ENCODE measurements at places on chromosomes 1 and 21.

- DNase-seq = no peak
These were observed 14.4 kb upstream of the FCRL5 start for GRCh38 chr1:157566484-157567300.

- peak; percentile 88 for DNase-seq
These were observed 26.5 kb upstream of the SLC35A3 start for GRCh38 chr1:99943223-99943794.

GRCh38 chr1:171061425-171062143, 29.1 kb upstream of the FMO3 start:
- no peak for DNase-seq

GRCh38 chr1:178232949-178233348, 139.0 kb downstream of the RASAL2 start:
- DNase-seq = no peak

DNA sequence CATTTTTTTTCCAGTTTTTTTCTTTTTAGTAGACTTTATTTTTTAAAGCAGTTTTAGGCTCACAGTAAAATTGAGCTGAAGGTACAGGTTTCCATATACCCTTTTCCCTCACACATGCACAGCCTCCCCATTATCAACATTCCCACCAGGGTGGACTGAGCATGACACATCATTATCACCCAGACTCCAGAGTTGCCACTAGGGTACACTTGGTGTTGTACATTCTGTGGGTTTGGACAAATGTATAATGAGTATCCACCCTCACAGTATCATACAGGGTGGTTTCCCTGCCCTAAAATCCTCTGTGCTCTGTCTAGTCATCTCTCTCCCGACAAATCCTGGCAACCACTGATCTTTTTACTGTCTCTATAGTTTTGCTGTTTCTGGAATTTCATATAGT, 3.0 kb upstream of the AIM2 start:
- DNase-seq = no peak

GRCh38 chr1:48495166-48495565, 23.2 kb upstream of the SPATA6 start:
- DNase-seq = no peak

DNA sequence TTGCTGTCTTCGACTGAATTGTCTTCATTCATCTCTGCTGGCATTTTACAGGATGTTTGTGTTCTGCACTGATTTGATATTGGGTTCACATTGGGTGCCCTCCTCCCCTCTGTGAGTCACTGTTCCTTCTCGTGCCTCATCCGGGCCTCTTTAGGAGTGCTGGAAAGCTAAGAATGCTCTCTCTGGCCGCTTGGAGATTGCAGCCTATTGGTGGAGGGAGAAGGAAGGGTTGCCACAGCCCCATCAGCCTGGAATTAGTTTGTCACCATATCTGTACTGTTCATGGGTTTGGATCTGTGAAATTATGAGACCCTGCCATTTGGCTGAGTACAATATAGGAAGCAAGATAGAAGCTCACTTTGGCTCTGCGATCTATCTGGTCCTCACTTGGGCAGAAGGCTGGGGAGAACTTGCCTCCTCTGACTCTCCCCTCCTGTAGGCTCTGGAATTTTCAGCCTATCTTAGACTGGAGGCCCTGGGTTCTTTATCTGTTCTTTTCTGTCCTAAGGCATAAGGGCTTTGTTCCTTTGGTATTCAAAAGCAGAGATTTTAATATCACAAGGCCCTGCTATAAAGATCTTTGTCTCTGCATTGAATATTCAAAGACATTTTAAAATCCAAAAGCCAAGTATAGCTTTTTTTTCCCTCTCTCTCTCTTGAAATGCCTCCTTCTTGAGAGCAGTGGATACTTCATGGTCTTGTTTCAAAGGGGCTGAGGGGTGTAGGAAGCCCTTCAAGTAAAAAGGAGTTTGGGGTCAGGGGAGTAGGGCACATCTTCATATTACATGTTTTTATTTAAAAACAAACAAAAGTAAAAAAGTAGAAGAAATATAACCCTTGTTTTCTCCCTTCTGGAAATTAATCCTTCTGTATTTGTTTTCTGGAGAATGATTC, 347.9 kb downstream of the ZP4 start:
- DNase-seq = no peak

GRCh38 chr1:98403963-98404480, 257.5 kb upstream of the SNX7 start:
- DNase-seq = no peak

- no peak for DNase-seq
These were observed 73.9 kb downstream of the CD58 start for GRCh38 chr1:116496898-116497297.

DNA sequence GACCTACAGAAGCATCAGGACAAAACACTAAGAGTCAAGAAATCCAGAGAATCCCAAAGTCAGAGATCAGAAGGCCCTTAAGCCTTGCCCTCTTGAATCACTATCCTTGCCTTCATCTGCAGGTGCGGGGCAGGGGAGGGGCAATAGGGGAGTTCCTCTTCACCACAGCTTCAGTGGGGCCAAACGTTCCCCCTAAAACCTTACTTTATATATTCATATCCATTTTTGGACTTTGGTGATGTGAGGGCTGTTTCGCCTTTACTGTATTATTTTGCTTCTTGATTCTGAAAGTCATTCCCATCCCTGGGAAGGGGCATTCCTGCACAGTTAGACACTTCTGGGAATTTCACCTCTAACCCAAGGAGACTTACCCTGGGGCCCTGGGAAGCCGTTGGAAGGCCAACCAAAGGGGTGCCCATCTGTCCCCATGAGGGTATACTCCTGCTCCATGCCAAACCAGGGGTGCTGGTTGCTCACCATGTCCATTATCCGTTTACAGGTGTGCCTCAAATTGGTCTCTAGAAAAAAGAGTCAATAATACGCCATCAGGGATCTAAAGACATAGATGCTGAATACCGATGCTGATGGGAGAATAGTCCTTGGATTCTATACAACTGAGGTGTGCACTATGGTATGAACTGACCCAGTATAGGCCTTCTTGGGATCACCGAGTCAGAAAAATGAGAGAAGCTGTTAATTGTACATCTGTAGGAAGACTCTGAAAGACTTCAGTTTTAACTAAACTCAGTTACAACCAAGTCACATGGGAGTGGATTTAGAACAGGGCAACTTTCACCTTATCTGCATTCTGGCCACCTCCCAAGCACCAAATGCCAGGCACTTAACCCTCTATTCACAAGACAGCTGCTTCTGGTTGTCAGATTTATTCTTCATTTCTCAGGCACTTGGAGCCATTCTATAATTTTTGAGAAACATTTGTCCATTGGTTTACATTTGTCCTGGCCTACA, 5.4 kb downstream of the GLUL start:
- DNase-seq = no peak

DNA sequence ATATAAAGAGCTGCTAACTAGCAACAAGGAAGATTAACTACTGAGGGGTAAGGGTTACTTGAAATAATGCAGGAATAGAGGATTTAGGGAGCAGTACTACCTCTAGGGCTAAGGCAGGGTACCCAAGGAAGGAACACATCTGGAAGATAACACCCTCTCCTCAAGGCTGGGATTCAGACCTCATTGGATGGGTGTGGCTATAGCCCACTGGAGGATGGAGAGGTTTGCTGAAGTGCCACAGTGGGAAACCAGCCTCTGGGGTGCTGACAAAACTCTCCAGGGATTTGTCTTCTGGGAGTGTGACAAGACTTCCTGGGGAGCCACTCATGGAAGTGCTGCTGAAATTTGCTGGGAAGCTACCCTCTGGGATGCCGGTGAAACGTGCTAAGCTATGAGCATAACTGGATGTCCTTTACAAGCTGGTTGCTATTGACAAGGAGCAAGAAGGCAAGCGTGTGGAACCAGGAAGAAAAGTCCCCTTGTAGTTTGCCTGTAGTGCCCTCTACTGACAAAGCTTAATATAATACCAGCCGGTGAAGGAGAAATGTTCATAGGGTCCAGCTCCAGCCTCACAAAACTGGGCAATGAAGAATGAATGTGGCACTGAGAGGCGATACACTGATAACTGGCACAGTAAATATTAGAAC, 122.8 kb upstream of the USP24 start:
- DNase-seq = no peak

DNA sequence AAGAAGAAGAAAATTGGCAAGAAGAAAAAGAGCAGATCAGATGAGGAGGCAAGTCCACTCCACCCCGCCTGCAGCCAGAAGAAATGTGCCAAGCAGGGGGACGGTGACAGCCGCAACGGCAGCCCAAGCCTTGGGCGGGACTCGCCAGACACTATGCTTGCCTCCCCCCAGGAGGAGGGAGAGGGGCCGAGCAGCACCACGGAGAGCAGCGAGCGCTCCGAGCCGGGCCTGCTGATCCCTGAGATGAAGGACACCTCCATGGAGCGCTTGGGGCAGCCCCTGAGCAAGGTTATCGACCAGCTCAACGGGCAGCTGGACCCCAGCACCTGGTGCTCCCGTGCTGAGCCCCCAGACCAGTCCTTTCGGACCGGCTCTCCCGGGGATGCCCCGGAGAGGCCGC, 9.0 kb upstream of the SLC25A34 start:
- DNase-seq = no peak

GRCh38 chr1:198161718-198162090, 4.9 kb downstream of the NEK7 start:
- DNase-seq = no peak

- DNase-seq = no peak
These were observed 71.2 kb upstream of the HMGB4 start for GRCh38 chr1:33792651-33793050.

DNA sequence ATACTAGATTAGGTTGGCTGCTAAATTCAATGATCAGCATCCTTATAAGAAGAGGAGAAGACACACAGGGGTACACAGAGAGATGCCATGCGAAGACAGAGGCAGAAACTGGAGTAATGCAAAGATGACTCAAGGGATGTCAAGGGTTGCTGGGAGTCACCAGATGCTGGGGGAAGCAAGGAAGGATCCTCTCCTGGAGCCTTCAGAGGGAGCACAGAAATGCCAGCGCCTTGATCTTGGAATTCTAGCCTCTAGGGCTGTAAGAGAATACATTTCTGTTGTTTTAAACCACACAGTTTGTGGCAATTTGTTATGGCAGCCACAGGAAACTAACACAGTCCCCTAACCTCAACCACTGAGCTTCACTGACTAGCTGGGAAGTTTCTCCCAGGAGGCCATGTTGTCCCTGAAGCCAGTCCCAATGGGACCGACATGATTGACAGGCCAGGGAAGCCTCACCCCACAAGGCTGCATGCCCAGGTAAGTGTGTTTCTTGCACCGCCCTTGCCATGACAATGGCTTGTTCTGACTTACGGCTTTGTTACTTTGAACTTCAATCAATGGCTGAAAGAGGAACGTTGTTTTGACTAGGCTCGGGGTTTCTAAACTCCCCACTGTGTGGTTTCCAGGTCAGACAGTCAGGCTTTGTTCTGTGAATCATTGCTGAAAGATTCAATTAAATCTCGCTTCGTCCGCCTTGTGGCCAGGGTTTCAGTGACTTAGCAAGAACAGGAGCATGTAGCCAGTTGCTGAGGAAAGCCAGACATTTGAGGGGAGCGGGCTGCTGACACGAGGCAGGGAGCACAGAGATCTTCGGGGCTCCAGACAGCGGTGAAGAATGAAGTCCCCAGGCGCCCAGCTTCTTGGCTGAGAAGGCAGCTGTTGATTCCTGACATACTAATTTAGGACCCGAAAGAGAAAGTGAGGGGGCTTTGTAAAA, 62.3 kb downstream of the RUNX1 start:
- DNase-seq = no peak
